Jurkat, Clone E6-1 (cell line): ENCODE measurements at places on chromosomes 12 and 14.

GRCh38 chr12:131096681-131097181 is 143.0 kb downstream of the ADGRD1 start:
- DNase-seq = no peak

GRCh38 chr12:100138048-100138802 is 4.4 kb downstream of the BLTP3B start:
- no peak for DNase-seq

GRCh38 chr14:61226015-61226654 is 55.0 kb downstream of the TMEM30B start:
- DNase-seq = no peak

DNA sequence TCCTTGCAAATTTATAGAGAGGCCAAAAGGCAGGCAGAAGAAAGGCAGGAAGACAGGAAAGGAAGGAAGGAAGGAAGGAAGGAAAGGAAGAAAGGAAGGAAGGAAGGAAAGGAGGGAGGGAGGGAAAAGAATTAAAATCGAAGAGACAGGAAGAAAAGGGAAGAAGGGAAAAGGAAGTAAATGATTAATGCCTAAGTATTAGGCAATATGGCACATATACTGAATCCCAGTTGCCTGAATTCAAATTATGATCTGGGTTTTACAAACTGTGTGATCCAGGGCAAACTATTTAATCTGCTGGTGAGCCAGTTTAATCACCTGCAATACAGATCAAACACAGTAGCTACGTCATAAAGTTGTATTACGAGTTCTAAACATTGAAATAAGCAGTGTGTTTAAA is 983.6 kb downstream of the FLRT2 start:
- no peak for DNase-seq

DNA sequence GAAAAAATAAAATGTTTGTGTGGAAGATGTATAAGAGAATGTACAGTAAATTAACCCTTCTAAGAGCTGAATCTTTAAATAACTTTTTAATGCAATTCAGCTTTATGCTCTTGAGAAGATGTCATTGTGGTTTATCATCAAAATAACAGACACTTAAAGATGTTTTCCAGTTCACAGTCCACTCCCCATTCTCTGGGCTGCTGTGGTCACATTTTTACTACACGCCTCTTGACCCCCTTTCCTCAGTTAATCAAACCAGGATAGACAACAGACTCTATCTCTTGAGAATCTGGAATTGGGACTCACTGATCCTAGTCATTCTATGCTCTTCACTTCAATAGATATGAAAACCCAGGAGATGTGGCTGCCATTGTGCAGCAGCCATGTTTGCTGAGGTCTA is 24.7 kb upstream of the OR6J1 start:
- no peak for DNase-seq

DNA sequence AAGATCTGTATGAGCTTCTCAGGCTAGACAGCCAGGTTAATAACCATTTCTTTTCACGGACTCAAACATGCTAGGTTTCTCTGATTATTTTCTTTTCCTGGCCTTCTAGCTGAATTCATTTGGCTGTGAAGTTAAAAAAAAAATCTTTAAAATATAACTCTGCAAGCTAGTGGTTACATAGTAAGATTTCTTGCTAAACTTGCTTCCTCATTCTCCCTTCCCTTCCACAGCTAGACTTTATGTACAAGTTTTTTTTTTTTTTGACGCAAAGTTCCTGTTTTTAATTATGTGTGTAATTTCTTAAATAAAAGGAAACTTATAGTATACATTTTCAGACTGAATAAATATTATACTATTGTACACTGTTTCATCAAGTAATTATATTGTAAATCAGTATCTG is 145.4 kb downstream of the TMTC2 start:
- DNase-seq = no peak

DNA sequence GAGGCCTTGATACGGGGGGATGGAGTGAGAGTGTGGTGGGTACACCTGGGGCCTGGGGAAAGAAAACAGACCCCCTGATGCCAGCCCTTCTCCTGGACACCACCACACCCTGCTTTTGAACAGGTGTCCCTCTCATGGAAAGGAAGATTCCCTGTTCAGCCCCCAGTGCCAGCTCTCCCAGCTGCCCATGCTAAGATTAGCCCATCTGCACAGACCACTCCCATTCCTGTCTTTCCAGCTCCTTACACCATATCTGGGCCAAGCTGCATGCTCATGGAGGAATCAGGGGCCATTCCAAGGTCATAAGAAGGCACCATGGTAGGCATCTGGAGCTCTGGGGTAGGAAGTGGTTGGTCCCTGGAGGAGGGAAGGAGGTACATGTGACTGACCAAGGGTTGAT is 9.6 kb downstream of the NAB2 start:
- no peak for DNase-seq

- DNase-seq = peak; percentile 26
Measured at GRCh38 chr12:115752913-115753726, 524.4 kb downstream of the MED13L start.

GRCh38 chr14:93096691-93097322 is 18.9 kb downstream of the ITPK1 start:
- no peak for DNase-seq

DNA sequence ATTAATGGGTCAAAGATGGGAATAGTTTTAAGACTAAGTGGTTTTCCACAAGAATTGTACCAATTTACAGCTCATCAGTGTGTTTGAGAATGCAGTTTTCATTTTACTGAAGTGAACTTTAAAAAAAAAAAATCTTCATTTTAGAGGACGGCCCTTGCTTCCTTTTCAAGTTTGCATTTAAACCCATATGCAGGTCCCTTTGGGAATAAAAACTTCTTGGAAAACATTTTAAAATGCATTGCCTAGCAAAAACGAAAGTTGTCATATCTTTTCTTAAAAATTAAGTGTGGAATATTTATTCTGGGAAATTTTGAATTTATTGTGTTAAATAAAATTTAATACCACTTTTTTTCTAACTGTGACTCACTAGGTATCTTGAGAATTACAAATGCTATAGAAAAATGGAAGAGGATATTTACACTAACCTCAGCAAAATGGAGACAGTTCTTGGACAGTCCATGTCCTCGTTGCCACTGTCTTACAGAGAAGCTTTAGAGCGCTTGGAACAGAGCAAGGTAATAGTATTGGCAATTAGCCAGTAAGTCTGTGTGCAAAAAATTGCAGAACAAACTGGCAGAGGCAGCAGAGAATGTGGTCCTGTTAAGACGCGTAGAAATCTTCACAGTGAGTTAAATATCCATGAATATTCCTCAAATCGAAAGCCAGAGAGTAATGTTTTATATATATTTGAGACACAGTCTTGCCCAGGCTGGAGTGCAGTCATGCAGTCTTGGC is 209.7 kb downstream of the SYNE2 start:
- no peak for DNase-seq

- no peak for DNase-seq
Measured at GRCh38 chr12:38157274-38157932, 159.2 kb upstream of the ALG10B start.

- no peak for DNase-seq
Measured at GRCh38 chr12:121579190-121579791, 1.5 kb downstream of the KDM2B start.

DNA sequence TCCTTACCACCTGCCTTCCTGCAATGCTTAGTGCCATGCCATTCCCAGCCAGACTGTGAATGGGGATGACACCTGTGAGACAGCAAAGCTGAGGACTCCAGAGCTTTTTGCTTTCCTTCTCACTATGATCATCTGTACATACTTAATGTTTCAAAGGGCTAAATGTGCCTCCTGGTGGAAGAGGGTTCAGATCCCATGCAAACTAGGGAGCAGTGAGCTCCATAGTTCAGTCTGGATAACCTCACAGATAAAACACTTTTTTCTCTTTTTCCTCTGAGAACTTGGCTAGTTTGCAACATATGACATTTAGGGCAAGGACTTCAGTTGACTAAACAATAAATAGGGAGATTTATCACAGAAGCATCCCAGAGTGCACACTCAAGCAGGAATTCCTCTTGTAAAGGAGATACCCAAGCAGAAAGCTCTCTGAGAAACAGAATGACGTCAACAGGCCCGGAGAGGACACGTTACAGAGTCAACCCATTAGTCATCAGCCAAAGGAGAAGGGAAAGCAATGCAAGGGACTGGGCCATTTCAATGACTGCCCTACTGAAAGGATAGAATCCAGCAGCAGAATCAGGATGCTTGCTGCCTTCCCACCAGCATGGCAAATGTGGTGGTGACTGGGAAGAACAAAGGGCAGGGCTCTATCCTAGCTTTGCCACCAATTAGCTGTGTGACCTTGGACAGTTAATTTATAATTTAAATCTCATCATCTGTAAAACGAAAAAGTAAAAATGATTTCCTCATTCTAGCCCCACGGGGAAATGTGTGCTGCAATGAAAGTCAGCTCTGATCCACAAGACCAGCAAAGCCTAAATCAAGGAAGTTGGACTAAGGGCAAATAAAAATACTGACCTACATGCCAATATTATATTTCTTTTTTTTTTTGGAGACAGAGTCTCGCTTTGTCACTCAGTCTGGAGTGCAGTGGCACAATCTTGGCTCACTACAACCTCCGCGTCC is 80.8 kb upstream of the ACTN1 start:
- DNase-seq = no peak

GRCh38 chr12:64999148-64999425 is 122.0 kb downstream of the WIF1 start:
- DNase-seq = no peak

DNA sequence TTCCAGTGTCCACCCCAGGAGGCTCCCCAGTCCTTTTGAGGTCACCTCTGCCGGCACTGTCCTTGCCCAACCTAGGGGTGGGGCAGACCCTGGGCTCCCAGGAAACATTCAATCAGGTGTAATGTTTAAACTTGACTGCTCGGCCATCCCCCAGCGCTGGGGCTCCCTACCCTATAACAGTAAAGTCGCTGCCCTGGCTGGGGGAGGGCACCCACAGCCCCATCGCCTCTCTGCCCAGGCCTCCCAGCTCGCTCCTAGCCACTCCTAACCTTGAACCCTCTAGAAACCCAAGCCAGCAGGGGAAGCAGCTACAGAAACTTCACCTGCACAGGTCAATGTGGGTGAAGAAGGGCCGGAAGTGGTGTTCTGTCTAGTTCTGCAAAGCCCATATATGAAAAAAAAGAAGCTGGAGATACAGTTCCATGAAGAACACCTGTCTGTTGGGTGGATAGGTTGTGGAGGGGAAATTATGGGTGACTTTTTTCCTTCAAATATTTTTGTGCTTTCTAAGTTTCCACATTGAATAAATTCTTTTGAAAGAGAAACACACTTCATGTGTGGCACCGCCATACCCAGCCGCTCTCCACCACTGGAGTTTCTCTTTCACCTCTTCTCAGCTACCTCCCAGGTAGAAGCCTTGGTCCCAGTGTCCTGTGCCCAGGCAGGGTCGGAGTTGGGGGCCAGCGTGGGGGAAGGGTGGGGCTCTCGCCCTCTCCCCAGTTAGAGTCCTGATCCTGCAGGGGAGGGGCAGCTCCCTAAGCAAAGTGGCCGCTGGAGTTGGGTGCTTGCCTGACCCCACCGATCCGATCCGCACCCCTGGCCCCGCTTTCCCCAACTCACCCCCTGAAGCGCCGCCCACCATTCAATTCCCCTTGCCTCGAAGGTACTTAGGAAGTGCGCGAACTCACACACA is 1.1 kb downstream of the CLMN start:
- no peak for DNase-seq

- no peak for DNase-seq
Measured at GRCh38 chr14:104143521-104144452, 5.4 kb downstream of the KIF26A start.

- no peak for DNase-seq
Measured at GRCh38 chr14:21072781-21073339, 2.8 kb downstream of the ARHGEF40 start.

DNA sequence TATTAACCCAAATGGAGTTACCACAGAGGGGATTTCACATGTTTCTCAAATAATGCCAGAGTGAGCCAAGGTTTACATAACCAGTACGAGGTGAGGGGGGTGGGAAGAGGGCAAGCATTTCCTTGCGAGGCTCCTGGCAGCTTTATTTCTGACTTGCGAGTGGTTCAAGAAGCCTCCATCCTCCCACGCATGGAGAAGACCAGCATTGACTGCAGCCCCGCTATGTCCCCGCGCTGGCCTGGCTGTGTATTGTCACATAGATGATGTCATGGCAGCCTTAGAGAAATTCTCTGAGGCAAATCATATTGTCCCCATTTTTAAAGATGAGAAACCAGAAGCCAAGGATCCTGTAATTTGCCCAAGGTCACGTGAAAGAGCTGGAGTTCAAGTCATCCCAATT is 188.2 kb downstream of the CACNA1C start:
- DNase-seq = no peak

DNA sequence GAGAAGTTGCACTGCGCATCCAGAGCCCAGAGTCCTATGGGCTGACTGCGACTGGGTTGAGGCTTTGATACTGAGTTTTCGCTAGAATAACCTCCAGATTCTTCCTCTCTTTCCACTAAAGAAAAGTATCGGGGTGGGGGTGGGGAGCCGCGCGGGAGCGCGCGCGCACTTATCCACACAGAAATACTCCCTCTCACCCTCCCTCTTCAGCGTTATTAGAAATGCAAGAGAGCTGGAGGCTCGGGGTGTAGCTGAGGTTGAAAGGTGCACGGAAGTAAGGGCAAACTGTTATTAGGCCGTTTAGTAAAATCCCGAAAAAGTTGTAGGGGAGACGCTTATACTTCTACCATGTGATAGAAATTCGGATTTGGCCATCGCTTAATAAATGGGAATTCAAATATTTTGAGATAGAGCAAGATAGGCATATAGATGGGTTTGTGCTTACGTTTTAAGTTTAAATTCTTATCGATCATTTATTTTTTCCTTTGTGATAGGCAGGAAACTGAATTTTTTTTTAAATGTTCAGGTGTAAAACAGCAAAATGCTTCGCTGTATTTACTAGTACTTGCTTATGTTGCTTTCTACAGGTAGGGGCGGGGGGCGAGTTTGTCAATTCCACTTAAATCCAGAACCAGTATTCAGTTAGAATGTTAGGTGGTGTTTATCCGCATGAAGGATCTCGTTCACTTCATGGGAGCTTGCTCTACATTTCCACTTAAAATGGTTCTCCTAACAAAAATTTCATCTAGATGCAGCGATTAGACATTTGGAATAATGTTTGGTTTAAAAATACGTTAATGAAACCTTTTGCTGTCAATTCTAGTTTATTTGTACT is 1.1 kb downstream of the ARHGAP5 start:
- peak; percentile 31 for DNase-seq
